ENCODE measurements at places on chromosomes 2 and 18.
A peak's percentile ranks its signal among the peaks of the same experiment; 100 is the strongest.

DNA sequence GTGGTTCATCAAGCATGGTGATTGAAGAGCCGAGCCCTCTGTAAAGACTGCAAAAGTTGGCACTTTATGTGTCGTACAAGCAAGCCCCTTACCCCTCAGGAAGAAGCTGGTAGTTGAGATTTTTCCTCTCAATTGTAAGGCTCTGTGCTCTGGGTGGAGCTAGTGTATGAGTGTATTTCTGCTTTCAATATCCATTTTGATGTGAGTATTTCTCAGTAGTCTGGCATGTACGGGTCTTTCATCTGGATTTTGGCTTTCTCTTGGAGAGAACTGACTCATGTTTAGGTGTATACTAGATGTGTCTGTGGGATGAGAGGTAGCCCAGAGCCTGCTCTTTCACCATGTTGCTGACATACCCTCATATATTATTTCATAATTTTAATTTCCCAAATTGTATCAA lies 406.6 kb upstream of the KCNJ3 start:
- DNase-seq = no peak

- DNase-seq = no peak
These were observed 7.3 kb downstream of the TEX261 start for GRCh38 chr2:70987386-70987785.

GRCh38 chr18:11906926-11907874 lies 917 bp downstream of the MPPE1 start:
- no peak for DNase-seq

DNA sequence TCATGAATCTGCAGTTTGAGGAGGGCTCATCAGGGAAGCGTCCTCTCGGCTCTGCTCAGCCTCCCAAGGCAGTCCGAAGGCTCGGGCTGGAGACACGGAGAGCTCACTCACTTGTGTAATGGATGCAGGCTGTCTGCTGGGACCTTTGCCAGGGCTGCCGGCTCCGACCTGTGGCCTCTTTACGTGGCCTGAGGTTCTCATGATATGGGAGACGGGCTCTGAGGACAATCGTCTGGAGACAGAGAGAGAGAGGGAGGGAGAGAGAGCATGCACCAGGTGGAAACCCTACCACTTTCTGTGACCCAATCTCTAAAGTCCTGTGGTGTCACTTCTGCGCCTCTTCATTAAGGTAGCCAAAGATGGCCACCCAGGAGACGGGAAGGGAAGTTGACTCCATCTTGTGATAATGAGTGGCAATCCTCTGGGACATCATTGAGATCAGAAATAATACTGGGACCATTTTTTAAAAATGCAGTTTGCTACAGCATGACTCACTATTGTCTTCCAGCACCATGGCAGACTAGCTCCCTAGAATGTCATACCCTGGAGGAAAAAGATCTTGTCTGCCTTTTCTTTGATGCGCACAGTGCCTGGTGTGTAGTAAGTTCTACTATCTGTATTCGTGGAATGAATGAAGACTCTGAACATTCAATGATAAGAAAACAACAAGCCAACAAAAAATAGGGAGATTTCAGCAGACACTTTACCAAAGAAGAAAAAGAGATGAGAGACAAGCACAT lies 60.2 kb downstream of the CD8B2 start:
- no peak for DNase-seq

DNA sequence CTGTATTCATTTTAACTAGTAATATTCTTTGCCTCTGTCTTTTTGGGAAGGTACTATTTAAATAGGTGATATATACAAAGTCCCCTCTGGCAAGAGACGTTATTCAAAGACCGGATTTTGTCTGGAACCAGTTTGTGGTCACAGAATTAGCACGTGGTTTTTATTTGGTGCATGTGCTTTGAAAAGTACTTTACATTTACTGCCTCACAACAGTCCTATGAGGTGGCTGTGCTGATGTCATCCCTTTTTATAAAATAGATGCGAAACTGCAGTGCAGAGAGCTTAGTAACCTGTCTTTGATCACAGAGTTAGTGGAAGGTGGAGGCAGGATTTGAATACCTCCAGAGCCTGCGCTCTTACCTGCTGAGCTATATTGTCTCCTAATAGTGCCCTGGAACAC lies 4.0 kb downstream of the LPIN1 start:
- peak; percentile 24 for DNase-seq

- no peak for DNase-seq
These were observed 157.9 kb upstream of the APCDD1 start for GRCh38 chr18:10296491-10296890.

GRCh38 chr2:156541229-156541628 lies 105.0 kb downstream of the GPD2 start:
- DNase-seq = no peak

DNA sequence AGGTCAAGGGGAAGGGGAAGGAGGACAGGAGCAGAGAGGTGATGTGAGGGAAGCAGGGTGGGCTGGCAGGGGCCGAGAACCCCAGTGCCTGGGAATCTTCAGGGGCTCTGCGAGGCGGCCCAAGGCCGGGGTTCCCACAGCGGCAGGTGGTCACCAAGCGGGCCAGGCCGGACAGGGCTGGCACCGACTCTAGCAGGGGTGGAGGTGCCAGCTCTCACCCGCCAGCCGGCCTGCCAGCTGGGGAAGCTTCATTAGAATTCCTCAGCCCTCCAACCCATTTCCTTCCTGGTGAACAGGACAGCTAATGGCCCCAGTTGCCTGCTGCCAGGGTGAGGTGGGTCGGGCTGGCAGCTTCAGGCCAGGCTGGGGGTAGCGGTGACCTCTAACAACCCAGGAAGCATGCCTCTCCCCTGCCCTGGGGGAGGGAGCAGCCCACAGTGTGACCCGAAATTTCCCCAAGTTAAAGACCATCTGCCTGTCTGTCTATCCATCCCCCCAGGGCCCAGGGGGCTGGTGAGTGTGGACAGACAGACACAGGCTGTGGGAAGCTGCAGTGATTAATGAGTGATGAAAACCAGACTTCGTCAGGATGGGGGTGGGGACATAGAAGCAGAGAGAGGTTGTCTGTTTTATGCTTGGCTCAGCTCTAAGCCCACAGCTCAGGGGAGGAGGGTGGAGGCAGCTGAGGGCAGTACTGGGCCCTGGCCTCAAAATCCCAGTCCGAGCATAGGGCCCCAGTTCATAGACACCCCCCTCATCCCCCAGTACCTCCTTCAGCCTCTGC lies 144.1 kb downstream of the ZFP36L2 start:
- DNase-seq = no peak

DNA sequence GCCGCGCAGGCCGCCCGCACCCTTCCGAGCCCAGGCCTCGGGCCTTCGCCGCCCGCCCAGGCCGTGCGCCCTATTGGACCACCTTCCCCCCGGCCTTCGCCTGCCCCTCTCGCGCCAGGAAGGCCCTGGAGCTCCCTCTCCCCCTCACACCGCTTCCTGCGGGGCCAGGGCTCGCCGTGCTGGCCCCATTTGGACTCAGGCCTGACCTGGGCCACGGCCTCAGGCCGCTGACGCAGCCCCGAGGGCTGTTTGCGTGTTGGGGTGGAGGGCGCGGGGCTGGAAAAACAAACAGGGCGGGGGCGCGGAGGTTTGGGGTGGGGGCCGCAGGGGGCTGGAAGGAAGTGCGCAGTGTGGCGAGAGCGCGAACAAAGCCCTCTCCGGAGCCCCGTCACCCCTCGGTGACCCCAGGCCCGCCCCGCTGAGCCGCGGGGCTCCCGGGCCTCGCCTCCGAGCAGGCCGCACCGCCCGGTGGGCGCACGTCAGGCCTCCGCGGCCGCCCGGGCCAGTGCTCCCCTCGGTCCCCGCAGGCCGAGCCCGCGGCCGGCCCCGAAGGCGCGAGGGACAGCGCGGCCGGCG lies 12.3 kb upstream of the SIX3 start:
- no peak for DNase-seq

DNA sequence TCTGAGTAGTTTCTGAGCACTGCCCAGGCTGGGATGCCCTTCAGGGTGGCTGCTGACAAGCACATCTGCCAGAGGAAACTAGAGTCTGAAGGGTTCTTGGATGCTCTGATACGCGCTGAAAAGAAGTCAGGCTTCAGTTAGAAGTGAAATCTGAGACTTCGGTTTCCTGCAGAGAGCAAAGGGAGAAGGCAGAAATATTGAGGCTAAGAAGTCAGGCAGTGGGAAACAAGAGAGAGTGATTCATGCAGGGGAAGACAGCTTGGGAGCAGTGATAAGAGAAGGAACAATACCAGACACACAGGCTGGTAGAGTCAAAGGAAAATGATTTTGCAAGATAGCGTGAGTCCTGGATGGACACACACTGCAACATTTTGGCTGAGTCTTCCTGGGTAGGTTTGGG lies 51.0 kb upstream of the BOD1L2 start:
- peak; percentile 61 for DNase-seq

DNA sequence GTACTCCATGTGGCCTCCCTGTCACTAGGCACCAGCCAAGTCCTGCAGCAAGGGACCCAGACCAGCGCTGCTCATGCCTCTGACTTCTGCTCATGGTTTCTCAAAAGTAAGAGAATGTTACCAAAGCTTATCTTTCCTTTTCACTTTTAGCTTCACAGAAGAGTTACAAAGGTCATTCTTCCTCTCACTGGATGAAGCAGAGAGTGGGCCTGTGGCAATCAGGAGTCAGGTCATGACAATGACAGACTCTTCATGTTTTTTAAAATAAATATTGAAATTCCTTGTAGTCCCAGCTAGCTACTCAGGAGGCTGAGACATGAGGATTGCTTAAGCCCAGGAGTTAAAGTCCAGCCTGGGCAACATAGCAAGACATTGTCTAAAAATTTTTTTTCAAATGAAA lies 126.1 kb downstream of the OSR1 start:
- DNase-seq = no peak

DNA sequence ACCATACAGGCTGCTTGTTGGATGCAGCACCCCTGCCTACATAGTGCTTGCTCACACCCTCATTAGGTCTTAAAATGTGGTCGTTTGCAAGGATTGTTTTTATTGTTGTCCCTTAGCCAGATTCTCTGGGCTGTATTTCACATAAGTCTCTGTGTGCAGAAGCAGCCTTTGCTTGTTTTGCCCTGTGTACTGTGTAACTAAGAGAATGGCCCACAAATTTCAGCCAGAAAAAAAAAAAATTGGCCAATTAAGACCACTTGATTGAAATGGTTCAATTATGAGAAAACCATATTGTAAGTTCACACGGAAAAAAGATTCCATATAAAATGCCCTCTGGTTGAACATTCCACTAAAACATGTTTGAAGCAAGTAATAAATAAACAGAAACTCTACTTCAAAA lies 377.1 kb upstream of the SOX11 start:
- DNase-seq = no peak

GRCh38 chr2:54298514-54298913 lies 42.5 kb upstream of the TSPYL6 start:
- no peak for DNase-seq

DNA sequence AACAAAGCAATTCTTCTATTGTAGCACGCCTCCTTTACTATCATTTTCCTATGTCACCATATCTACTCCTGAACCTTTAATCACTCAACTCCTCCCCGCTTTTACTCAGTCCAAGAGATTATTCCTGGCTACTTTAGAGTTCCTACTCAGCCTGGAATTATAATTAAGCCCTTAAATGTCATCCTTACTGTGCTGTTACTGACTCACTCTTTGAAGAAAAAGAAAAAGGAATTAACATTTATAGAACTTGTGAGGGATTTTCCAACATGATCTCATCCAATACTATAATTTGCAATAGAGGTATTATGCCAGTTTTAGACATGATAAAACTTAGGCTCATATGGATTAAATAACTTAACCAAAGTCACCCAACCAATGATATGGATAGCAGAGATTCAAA lies 61.7 kb downstream of the CCDC88A start:
- DNase-seq = no peak

DNA sequence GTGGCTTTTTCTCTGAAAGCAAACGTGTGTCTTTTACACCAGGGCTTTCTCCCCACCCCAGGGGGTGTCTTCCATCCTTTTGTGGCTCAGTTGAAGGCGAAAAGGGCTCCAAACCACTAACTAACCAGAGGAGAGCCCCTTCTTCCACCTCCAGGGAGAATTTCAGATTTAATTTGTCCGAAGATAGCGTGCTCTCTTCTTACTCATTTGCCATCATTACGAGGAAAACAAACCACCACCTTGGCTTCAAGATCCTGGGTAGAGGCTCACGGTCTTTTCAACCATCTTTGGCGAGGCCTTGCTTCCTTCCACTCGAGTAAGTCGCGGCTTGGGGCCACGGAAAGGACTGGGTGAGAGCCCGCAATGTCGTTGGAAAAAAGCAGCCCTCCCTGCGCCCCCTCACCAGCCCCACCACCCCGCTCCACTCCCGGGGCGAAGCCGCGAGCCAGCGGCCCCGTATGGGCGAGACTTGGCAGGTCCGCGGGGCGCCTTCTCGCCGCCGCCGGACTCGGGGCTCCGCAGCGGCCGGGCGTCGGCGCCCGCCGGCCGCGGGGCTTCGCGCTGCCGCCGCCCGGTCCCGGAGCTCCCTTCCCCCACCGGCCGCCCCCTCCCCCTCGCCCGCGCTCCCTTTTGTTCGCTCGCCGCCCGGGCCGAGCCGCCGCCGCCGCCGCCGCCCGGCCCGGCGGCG lies 1.7 kb upstream of the ZNF532 start:
- DNase-seq = peak; percentile 54

DNA sequence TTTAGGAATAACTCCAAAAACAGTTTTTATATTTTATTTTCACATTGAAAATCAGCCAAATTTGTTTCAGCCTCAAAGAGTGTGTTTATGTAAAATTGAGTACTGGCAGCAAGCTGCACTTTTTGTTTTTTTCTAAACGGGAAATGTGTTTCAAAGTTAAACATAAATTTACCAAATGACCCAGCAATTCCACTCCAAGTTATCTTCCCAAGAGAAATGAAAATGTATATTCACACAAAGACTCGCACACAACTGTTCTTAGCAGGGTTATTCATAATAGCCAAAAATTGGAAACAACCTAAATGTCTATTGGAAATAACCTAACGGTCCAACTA lies 9.3 kb downstream of the ALPK2 start:
- DNase-seq = no peak

- no peak for DNase-seq
These were observed 36.1 kb upstream of the SPTBN1 start for GRCh38 chr2:54419855-54420523.

DNA sequence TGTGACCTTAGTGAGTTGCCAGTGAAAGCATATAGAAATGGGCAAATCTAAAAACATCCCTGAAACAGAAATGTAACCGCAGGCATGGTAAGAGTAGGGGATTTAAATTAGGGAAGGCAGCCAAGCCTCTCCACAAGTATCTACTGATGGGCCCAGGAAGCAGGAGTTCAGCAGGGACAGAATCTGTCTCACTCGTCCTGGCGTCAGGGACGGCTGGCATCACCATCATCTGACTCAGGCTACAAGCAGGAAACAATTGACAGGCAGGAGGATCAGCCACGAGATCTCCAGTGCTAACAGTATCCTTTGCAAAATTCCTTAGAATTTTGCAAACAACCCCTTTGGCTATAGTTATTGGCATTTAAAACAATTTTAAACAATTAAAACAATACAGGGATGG lies 61.3 kb downstream of the SMAD4 start:
- no peak for DNase-seq

GRCh38 chr2:186205254-186205911 lies 280.7 kb upstream of the ZC3H15 start:
- DNase-seq = no peak

DNA sequence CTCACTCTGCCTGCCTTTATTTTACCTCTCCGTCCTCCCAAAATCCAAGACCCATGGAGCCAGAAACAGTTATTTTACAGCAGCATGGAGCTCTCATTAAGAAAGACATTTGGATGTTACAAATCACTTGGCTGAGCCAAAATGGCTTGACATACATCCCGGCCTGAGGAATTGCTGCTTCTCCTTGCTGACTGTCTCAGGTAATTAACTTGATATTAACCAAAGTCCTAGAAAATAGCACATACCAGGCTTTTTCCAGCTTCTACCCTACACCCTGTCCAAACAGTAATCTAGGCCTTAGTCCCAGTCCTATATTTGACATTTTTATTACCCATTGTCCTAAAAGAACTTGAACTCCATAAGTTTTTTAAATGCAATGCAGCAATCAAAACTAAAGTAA lies 205.0 kb downstream of the TMX3 start:
- no peak for DNase-seq
